ENCODE measurements at places on chromosomes 16 and 17.

DNA sequence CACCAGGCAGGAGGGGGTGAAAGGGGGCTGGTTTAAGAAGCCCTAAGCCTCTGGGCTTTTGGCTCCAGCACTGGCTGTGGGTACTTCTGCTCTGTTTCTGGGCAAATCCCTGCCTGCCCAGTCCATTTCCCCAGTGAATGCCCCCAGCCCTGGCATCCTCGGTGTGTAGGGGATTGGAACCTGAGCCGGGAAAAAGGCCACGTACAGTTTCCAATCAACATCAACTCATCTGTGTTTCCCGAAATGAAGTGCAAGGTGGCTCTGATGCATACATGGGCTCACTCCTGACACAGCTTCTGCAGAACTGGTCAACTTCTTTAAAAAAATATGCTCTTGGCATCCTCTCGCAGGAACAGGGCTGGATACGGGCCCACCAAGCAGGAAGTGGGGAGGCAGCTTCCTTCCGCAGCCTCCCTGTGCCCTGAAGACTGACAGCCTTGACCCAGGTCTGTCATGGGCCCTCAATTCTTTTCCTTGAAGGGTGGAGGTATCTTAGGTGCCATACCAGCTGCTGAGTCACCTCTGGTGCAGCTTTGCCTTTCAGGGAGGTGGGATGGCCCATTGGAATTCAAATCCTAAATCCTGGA lies 73.3 kb downstream of the N4BP1 start:
- no peak for DNase-seq

DNA sequence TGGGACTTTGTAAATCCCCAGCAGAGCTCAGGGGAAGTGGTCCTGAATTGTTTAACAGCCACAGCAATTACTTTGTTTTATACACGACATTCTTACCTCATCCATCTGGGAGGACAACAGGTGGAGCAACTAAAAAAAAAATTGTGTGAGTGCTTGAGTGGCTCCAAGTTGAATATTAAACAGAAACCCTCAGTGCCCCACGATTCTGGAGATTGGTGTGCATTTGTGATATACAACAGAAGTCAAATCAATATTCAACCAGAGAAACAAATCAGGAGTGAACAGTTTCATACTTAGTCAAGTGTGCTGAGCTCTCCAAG lies 204.8 kb downstream of the HAPSTR1 start:
- DNase-seq = no peak

DNA sequence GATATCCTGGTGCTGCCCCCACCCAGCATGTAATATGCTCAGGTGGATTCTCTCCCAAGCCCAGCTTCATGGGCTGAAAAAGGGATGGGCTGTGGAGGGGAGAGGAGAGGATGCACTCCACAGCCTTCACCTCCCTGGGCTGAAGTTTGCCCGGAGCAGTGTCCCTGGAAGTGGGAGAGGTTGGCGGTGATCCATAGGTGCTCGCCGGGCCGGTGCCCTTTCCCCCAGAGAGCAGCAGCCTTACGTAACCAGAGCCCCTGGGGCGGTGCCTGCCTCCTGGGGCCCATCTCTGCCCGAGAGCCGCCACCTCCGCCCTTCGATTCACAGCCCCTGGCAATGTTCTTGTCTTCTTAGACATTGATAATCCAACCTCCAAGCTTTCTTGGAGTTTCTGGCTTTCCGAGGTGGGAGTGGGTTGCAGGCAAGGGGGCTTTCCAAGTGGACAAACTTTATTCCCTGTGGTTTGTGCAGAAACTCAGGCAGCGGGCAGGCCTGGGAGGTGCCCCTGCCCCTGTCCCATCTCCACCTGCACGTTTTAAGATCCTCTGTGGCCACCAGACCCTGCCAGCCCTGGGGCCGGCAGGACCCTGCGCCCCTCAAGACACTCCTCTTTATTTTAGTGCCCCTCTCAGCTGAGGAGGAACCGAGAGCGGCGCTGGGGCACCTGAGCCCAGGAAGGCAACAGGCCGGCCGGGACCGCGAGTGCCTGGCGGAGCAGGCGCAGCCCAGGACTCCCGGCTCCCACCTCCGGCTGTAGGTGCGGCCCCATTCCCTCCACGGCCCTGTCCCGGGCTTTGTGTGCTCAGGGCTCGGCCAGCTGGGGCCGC lies 3.1 kb upstream of the WDR90 start:
- no peak for DNase-seq

DNA sequence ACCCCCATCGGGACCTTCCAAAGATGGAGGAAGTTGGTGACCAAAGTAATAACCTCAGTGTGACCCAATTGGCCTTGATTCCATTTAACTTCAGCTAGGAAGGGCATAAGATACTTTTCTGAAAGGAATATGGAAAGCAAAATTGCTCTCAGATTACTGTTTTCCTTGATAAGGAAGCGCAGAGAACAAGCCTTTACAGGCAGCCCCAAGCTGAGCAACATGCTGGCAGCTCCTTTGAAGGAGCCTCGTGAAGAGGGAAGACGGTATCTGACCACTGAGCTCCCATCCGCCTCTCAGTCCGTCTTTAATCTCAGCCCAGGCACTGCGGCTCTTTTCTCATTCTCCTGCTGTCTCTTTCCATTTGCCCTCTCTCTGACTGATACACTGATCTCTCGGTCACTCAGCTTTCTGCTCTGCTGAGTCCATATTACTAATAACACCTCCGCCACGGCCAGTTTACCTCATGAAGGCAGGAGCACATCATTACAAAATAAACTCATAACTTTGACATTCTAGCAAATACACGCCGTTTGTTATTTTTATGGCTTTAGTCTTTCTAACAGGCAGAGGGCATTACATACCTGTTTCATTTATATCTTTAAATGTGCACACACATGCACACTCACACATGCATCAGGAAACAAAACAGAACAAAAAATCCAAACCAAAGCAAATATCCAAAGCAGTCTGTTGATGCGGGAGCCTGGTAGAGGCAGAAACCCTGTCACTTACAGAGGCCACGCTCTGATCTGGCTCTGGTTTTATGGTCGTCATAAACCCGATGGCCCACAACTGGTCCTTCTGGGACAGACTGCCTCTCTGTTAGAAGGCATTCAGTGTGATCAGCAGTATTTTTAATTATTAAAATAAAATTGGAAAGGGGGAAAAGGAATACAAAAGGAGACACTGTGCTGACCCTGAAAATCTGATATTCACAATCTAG lies 183.2 kb downstream of the AATF start:
- no peak for DNase-seq

- no peak for DNase-seq
These were observed 49.6 kb upstream of the NKD1 start for GRCh38 chr16:50498431-50499155.

DNA sequence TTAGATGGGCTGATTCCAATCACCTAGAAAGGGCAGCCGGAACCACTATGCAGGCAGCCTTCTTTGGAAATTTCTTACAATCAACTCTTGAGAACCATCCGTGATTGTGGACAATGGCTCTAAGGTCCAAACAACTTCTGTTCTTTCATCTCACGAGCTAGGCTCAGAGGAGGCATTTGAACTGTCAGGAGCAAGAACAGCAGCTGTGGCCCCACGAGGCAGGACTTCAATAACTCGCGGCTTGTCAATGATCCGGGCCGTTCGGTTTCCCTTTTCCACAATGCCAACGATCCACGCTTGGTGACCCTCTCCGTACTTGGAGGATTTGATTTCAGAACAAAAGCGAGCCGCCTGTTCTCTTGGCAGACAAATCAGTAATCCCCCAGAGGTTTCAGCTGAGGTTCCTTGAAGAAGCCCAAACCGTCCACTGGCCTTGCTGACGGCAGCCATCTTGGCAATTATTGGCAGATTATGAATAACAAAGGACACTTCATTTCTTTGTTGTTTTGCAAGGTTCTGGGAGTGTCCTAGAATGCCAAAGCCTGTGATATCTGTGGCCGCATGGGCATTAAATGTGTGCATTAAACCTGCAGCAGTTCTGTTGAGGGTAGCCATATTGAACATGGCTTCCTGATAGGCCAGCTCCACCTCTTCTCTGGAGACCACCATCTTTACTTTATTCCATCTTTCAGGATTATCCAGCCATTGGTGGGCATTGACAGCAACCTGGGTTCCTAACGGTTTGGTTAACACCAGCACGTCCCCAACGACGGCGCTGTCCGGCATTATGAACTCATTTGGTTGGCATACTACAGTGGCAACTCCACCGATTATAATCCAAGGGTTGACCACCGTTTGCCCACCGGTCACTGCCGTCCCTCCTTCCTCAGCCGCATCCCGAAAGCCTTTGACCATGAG lies 1.2 kb downstream of the SEPHS2 start:
- no peak for DNase-seq

GRCh38 chr16:87037012-87037411 lies 280.2 kb downstream of the C16orf95 start:
- DNase-seq = no peak

DNA sequence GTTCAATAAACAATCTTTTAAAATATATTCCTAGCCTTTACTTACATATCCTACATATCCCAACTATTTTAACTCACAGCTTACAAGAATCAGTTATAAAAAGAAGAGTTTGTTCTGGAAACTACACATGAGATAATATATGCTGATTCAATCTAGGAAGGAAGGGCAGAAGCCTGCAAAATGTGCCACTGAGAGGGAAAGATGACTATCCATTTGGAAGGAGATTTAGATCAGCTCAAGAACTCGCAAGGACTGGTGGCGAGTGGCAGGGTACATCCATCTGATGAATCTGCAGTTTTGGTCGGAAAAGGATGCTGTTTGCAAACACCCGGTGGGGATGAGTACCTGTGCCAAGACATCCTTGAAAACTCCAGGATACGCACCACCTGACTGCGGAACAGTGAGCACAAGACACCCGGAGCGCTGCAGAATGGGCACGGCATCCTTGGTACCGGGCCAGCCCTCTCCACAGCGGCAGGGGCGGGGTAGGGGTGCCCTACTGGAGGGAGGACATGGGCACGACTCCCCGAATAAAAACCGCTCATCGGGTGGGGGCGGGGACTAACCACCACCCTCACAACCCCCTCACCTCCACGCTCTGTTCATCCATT lies 723 bp downstream of the TRIM37 start:
- DNase-seq = peak; percentile 32

GRCh38 chr17:66423056-66423955 lies 120.9 kb downstream of the PRKCA start:
- no peak for DNase-seq

GRCh38 chr16:72221630-72222024 lies 49.7 kb upstream of the PMFBP1 start:
- DNase-seq = no peak

DNA sequence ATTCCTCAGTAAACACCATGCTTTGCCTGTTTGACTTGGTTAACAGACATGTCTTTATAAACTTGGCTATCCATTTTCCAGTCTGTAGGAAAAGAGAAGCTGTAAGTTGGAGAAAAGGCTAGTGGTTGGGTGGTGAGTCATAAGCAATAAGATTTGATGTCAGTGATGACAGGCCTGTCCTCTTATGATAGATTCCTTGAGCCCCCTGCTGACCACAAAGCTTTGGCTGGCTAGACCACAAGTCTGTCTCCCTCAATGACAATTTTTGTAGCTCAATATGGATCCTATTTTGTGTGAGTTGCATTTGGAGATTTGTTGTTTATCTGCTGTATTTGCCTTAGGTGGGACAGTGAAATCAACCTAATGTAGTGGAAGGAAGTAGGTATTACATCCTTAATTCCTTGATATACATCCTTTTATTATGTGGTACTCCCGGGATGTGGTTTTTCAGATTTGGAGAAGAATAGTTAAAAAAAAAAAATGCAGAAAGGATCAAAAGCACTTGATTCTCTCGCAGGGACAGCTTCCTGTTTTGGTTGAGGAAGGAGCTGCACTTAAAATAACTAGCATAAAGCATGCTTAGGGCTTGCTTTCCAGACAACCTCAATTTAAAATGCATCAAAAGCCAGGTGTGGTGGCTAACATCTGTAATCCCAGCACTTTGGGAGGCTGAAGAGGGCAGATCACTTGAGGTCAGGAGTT lies 67.4 kb downstream of the SIAH1 start:
- DNase-seq = peak; percentile 29

DNA sequence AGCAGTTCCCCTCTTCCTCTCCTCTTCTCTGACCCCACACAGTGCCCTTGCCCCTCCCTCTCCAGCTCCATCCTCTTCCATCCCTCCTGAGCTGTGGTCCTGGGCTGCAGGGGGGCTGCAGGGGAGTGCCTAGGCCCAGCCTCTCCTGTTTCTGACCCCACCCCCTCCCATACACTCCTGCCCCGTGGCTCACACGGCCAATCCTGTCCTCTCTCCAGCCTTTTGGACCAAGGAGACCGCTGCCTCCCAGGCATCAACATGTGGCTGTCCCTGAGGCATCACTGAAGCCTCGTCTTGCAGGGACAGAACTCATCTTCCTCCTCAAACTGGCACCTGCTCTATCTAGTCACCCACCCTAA lies 6.7 kb downstream of the CLUH start:
- no peak for DNase-seq

DNA sequence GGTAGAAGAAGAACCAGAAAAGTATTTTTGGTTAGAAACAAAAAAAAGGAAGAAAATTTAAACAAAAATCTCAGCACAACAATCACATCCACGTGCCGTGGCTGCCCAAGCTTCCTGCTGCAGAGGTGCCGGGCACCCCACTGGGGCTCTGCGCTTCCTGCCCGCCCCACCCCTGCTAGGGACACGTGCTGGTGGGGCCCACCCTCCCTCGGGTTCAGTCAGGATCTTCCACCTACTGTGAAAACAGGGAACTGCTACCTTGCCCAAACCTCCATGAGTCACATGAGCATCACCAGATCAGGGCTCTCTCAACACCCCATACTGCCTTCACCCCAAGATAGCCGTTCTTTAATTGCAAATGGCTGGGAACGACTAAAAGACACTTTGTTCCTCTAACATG lies 24.4 kb upstream of the CYTH1 start:
- DNase-seq = no peak

DNA sequence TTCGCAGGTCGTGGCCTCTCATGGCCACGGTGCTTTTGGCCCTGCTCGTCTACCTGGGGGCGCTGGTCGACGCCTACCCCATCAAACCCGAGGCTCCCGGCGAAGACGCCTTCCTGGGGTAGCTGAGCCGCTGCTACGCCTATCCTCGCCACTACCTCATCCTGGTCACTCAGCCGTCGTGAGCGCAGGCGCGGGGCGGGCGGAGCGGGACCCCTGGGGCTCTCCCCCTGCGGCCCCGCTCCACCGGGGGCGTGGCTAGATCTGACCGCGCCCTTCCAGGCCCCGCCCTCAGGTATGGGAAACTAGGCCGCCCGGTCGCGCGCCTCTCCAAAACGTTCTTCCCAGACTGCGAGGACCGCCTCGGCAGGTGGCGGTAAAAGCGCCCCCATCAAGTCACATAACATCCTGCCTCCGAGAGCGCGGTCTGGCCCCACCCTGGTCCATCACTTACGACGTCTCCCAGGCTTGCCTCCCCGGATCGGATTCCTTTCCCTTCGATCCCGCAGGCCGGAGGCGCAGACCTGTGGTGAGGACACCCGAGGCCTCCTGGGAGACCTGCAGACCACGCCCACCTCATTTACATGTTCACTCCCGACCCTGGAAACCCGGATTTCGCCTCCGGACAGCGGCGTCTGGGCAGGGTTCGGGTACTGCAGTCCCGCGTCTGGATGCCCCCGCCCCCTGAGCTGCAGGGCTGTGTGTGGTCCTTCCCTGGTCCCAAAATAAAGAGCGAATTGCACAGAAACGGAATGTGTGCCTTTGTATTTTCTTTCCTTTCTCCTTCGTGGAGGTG lies 91.5 kb upstream of the TMEM97 start:
- DNase-seq = no peak

Measured in Jurkat, Clone E6-1 (cell line).